ENCODE measurements at places on chromosomes 5 and 9.

DNA sequence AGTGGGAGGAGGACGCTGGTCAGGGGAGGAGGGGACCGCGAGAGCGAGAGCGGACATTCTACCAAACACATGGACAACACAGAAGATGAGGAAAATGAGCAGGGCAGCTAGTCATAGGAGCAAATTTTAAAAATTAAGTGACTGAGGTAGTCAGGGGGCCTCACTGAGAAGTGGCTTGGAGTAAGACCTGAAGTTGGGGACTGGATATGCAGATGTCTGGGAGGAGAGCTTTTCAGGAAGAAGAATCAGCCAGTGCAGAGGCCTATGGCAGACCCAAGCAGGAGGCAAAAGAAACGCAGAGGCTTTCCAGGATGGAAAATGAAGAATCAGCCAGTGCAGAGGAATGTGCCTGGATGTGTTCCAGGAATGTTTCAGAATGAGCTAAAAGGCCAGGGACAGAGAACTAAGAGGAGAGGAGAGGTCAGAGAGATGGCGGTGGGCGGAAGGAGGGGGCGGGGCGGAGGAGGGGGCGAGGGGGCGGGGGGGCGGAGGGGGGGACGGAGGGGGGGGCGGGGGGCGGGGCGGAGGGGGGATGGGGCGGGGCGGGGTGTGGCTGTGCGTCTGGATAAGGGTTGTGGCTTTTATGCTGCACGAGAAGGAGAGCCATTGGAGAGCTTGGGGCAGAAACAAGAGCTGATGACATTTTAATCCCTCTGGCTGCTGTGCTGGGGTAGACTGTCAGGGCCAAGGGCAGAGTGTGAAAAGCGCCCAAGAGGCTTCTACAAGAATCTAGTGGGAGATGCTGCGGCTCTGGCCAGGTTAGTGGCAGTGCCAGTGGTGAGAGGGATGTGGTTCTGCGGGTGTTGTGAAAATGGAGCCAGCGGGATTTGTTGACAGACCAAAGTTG, 129.6 kb downstream of the KCNIP1 start:
- peak; percentile 37 for DNase-seq

DNA sequence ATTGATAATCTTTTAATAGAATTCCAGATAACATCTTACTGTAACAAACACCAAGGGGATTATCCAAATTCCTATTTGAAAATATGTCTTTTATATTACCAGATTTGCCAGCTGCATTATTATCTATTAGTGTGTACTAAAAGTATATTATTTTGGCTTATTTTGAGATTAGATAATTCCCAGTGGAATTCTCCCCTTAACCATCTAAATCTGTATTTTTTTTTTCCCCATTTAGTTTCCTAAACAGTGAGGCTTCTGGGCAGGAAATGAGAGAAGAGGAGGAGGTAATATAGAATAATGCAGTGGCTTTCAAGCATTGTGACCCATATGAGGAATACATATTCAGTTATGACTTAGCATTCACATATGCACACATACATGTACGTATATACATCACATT, 53.5 kb upstream of the ABL1 start:
- DNase-seq = no peak

- DNase-seq = no peak
Observed at GRCh38 chr9:134339183-134339806, 13.0 kb downstream of the RXRA start.

- DNase-seq = no peak
Observed at GRCh38 chr5:134594336-134594735, 38.3 kb downstream of the SAR1B start.

DNA sequence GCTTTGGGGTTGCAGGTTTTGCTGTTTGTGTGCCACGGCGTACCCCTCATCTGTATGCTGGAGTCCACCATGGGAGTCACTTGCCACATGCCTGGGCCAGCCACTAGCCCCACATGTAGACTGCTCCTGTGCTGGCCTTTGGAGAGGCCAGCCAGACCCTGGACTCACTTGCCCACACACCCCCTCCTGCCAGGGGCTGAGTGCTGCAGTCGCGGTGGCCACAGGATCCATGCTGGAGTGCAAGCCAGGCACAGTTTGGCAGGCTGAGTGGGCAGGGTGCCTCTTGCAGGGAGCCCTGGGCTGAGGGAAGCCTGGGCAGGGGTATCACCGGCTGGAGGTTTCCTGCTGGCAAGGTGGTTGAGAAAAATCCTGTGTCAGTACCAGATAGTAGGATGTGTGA, 25.6 kb upstream of the GCNT1 start:
- no peak for DNase-seq

DNA sequence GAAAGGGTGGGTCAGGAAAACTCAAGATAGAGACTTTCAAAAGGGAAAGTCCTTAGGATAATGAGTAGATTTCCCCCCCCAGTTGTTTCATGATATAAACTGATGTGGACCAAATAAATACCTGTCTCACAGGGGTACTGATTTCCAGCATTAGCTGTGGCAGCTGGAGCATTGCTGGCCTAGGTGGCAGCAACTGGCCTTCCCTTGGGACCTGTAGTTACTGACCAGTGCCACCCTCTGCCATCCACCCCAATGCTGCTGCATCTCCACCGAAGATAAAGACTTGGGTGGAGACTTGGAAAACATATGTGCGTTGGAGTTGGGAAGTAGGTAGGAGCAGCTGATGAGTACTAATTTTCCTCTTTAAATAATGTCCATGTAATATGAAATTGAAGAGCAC, 71.8 kb downstream of the SYK start:
- DNase-seq = no peak

GRCh38 chr5:168114444-168115017, 176.9 kb upstream of the WWC1 start:
- peak; percentile 41 for DNase-seq

DNA sequence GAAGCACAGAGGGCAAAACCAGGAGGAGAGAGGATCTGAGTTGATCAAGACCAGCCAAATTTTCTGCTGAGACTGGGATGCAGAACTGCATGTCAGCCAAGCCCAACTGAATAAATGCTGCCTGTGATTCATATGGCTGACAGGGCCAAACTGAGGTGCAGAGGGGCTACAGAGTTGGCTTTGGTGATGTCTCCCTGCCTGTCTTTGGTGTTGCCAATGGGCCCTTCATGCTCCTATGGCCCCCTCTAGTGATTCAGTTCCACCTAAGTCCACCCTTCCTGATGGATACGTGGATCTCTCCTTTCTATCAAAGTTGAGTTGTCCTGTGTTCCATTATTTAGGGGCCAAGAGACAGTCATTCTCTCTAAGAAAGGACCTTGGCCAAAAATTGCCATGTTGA, 163.6 kb upstream of the TLE4 start:
- no peak for DNase-seq

- no peak for DNase-seq
Observed at GRCh38 chr5:177474002-177474476, 605 bp upstream of the DBN1 start.

DNA sequence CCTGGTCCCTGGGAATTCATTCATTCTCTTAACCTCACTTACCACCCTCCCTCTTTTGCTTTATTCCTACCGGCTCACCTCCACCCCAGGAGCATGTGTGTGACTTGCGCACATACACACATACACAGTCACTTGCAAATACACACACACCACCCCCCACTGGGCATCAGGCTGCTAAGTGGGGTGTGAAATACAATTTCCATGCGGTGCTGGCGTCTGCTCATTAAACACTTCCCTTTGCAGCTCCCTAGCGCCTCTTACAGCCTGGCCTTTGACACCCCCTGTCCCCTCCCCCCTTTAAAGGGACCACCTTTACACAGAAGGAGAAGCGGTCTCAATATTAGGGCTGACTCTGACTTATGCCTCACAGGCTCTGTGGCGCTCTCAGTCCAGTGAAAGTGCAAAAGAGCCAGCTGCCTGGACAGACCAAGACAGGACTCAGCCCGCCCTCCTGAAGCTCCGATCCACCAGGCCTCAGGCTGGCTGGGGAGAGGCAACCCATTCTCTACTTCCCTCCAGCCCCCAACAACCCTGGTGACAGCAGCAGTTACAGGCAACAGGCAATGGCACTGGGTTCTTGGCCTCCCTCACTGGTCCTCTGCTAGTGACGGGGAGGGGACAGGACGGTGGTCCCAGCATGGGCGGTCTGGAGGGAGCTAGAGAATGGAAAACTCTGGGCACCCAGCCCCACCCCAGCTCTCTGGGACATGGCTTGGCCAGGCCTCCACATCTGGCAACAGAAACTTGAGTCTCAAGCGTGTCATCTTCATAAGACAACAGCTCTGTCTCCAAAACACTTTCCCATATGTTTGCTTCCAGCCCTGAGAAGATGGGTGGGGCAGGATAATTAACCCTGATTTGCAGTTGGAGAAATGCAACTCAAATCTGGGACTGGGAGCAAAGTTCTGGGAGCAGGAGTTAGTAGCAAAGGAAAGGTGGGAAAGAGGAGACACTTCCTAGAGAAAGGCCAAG, 12.0 kb downstream of the ENHO start:
- DNase-seq = no peak

DNA sequence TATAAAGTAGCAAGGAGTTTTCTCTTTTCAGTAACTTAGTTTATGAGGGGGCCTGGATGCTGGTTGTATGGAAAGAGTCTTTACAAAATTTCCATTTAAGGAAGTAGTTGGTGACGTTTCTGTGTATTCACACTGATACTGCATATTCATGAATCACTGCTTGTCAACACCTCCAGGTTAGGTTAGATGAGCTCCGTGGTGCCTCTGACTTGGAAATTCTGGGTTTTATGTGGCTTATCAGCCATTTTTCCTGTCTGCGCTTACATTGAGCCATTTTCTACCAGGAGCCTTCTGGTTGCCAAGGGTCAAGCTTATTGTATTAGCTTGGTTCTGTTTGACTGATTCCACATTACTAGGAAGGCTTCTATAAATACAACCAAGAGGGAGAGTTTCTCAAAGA, 128.3 kb downstream of the SLC28A3 start:
- DNase-seq = no peak

DNA sequence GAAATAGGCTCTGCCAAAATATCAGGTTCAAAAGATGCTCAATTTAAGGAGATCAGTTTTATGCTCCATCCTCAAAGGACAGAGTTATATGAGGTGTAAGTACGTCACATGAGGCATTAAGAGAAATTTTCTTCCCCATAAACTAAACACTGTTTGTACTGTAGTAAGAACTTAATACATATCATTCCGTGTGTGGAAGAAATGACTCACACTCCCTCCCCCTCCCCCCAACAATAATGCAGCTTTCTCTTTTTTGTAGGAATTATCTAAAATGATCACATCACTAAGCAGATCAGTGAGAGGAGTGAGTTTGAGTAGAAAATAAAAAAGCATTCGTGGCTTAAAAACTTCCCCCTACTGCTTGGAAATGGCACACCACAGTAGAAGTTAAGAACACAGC, 2.2 kb downstream of the CDH12 start:
- DNase-seq = no peak

DNA sequence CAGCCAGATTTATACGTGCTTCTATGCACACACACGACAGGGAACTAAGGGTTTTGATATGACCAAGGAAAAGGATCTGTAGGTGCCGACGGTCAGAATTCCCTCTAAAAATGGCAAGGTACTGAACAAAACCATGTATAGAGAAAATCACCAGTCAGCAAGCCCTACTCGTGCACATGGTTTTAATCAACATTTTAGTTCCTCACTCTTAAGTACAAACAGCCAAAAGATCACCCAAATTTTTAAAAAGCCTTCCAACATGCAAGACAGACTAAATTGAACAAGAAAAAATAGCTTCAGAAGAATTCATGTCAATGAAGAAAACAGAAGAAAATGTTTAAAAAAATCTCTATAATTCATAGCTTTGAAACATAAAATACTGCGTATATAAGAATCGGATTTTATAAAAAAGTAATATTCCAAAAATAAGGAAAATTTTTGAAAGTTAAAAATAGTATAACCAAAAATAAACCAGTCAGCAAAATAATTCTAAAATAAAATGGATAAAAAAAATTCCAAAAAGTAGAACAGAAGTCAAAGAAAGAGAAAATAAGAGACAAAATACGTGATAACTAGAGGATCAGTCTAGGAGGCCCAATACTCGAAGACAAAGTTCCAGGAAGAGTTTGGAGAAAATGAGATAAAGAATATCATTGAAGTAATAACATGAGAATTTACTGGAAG, 43.0 kb upstream of the KCNV2 start:
- no peak for DNase-seq

DNA sequence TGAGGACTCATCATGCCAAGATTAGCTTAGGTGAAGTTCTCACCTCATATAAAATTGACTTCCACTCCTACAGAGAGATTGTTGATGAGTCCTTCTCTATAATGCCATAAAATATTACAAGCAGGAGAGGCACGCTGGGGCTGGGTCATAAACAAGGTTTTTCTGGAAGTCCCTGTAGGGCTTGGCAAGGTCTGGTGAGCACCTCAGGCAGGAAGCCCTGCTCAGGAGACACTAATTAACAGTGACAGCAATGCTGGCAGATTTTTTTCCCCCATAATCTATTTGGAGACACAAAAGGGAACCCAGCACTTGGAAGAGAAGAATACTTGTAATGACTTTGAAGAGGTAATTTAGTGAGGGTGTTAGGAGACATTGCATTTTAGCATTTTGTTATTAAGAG, 118.7 kb downstream of the DIRAS2 start:
- DNase-seq = no peak

DNA sequence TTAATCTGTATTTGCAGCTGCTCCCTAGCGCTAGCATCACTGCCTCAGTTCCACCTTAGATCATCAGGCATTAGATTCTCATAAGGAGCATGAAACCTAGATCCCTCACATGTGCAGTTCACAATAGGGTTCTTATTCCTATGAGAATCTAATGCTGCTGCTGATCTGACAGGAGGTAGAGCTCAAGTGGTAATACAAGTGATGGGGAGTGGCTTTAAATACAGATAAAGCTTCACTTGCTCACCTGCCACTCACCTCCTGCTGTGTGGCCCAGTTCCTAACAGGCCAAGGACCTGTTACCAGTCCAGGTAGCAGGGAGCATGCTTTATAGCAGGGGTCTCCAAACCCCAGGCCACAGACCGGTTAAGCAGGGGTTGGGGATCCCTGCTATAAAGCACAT, 22.6 kb upstream of the RNF20 start:
- DNase-seq = no peak

DNA sequence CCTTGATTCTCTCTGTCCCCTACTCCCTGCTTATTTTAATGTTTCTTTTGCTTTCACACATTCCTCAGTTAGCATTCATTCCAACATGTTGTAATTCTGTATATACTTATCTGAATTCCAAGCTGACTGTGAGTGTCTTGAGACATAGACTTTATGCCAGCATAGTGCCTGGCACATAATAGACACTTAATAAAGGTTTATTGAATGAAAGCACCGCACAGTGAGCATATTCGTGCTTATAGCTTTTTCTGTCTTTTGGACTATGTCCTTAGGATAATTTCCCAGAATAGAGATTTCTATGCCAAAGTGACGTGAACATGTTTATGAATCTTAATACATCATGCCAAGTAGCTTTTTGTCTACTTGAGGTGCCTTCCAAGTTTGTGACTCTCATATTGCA, 174.6 kb downstream of the CD180 start:
- DNase-seq = no peak

- no peak for DNase-seq
Observed at GRCh38 chr5:74919487-74919886, 53.3 kb upstream of the FAM169A start.

DNA sequence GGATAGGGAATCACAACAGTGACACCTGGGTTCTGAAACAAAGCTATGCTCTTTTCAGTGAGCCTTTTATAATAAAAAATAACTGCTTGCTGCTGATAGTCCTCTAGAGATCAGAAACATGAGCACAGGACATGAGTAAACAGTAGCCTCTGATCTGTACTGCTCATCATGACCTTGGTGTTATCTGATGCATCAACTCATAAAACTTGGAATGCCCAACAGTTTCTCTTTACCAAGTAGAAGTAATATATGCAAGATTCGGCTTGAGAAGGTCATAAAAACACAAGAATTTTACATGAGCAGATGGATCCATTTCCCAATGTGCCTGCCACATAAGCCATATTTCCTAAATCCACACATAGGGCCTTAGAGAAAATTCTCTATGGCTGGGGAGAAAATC, 318.3 kb upstream of the GRAMD2B start:
- no peak for DNase-seq

- no peak for DNase-seq
Observed at GRCh38 chr5:54080831-54081230, 229.5 kb downstream of the ARL15 start.

All from DND-41 (cell line).